ENCODE measurements at places on chromosomes 12 and 14.

GRCh38 chr12:53056296-53056695, 6.4 kb downstream of the TNS2 start:
- DNase-seq: no peak

- DNase-seq: no peak
Measured at GRCh38 chr14:81366214-81366613, 33.9 kb downstream of the STON2 start.

DNA sequence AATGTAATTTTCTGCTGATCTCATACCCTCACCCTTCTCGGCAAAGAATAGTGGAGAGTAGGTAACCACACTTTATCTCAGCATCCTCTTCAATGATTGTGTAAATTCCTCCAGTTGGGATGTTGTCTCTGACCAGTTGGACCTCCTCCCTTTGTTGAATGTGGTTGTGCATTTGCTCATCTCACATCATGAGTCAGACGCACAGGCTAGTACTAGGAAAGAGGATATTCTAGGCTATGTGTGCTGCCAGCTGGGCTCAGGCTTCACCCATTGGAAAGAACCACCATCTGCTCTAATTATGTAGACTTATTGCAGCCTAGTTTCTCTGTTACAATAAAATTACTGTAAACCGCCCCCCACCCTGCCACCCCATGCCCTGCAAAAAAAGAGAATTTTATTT, 90.3 kb downstream of the LMO3 start:
- no peak for DNase-seq

DNA sequence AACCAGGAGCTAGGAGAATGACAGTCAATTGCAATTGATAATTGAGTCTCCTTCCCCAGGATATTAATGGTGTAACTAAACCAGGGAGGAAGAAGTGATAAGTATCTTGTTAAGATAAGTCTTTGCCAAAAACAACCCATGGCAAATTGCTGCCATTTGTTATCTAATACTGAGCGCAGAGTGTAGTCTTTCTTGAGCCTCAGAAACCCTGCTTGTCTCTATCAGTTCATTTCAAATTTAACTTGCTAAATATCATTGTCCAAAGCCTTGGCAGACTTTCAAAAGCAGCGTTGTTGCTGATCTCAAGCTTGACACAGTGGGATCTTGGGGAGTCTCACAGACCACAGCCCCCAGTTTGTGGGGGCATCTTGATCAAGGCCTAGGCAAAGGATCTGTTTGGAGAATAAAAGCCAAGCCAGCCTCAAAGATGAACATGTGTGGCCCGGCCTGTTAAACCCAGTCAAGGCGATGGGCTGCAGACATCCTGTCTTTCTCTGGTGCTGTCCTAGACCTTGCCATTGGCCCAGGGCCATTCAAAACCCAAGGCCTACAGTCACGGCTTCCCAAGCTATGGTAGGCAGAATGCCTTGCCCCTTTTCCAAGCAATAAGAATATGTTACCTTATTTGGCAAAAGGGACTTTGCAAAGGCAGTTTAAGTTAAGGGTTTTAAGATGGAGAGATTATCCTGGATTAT, 164.2 kb downstream of the CHST11 start:
- DNase-seq: no peak

DNA sequence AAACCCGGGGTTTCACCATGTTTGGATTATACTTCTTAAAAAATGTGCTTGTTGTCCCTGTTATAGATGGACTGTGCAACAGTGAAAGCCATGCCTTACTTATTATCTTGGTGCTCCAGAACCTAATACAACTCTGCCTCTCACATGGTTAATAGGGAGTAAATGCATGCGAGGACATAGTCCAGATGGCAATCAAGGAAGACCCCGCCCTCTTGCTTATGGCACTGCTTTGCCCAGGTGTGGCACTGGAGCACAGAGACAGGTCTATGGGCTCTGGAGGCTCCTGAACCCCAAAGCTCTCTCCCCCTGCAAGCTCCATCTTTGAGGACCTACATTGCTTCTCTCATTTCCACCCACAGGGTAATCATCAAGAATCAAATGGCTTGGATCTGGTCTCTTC, 162.1 kb upstream of the NTF3 start:
- no peak for DNase-seq

DNA sequence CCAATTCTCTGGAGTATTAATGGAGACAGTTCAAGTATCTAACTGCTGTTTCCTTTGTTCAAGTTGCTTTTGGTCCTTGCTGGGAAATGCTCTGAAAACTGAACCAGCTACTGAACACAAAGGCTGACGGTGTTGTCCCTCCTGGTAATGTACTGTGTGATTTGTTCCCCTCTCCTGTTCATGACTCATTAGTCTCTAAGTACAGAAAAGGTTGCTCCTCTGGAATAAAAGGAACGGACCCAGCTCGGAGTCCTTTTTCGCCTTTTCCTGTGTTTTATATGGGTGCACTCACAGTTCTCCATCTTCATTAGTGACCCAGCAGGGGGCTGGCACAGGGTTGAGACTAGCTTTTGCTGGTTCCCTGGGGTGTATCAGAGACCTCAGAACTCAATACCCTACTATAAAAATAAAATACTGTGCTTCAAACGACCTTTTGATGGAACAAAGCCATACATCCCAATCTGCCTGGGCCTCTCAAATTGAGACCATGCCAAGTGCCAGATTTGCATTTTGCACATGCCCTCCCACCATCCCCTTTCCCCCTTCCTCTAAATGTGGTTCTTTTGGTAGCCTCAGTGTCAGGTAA, 269.7 kb downstream of the RAD51B start:
- DNase-seq: no peak

DNA sequence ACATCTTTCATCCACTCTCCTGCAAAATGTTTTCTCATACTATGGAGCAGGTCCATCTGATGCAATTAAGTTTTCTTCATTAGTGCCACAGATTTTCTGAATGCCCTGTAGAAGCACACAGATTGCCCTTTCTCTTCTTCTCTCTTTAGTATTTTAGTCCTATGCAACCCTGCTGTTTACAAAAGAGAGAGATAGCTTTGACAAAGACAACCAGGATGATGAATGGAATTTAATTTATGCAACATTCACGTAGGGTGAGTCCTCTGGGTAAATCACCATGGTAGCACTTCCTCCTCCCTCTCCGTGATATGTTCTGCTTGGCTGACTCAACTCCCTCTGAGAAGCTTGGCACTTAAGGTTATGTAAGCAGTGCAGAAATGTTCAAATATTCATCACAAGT, 400.9 kb upstream of the PDE3A start:
- DNase-seq: no peak

DNA sequence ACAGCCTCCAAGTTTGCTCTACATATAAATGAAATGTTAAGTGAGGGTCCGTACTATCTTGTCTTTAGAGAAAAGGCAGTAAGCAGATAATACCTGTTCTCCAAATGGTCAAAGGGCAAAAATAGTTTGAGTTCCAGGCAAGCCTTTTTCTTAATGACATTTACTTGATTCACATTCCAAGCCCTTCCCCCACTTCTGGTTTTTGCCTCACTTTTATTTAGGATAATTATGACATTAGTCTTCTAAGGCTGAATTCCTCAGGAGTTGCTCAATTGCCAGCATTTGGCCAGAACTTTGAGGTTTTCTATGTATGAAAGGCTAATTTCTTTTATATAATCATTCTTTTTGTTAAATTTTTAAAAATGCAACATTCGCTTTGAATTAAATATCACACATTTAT, 62.5 kb upstream of the DUSP6 start:
- no peak for DNase-seq

GRCh38 chr14:96198430-96199130, 6.1 kb upstream of the BDKRB2 start:
- no peak for DNase-seq

DNA sequence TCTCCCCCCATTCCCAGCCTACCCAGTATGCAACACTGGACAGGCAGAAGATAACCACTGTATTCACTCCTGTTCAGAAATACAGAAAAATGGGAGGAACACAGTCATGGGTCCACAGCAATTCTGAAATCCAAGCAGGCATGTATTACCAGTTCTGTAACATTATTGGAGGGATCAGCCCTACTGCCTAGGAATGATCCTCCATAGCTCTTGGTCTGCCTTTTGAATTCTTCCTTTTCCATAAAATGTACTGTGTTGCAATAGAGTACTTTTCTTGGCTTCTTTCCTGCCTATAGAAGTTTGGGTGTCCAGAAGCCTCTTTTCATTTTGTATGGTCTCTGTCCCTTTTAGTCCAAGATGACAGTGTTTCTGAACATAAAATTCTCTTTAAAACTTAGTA, 46.5 kb downstream of the SPATS2 start:
- DNase-seq: no peak

GRCh38 chr12:9753498-9753897, 7.2 kb downstream of the CD69 start:
- DNase-seq: no peak

DNA sequence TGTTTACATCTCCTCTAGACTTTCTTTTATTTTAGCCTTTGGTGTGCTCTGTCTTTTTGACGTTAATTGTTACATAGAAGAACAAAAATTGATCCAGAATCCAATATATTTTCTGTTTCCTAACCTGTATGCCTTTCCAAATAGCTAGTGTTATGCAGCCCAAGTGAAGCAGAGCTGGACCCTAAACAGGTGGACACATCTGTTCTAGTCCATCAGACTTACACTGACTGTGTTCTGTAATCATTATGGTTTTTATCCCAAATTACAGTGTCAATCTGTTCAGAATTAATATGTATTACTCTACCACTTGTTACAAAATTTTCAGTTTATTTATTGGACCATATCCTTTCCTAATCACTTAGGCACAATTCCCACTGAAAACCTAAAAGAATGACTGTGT, 176.8 kb upstream of the FOXG1 start:
- no peak for DNase-seq

GRCh38 chr14:106662936-106663550, 1136.7 kb downstream of the TMEM121 start:
- no peak for DNase-seq

DNA sequence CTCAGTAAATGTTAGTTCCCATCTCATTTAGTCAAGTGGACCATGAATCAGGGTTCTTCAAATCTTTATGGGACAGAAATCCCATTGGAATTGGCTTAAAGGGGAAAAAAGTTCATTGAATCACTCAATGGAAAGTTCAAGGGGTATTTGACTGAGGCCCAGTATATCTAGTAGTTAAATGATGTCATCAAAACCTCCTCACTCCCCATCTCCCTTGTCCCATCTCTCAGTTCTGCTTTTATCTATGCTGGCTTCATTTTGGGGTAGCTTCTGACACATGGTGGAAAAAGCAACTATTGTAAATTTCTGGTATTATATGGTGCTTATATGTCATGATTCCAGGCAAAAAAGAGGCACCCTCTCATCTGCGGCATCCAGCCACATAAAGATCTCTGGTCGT, 51.9 kb downstream of the DAAM1 start:
- DNase-seq: no peak

DNA sequence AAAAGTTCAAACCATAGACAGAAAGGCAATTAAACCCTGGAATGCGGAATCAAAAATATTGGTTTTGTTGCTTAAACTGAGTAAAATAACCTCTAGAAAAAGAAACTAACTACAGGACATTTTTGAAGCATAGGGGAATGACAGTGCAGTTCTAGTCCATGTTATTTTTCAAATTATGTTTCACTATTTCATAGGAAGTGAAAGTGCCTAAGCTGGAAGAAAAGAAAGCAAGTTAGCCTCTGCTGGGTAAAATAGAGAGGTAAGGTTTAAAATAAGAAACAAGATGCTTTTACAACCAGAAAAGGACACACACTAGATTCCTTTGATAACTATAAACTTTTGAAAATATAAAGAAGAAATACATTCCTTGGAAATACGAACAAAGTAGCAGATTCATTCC, 1.1 kb downstream of the CLECL1 start:
- DNase-seq: no peak

DNA sequence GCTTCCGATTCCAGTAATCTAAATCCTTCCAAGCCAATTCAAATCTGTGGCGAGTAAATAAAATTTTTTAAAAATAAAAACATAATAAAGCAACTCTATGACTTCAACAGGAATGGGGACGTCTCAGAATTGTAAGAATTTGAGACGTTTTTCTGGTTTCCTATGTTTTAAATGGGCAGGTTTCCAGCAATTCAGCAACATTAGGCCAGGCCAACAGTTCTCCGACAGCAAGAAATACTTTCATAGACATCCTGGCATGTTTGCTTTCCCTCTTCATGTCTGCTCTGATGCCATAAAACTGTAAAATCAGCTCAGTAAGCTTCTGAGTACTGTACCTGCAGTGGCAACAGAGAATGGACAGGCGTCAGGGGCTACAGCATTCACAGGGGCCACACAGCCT, 35.8 kb upstream of the DICER1 start:
- DNase-seq: no peak

GRCh38 chr14:100093319-100093718, 28.1 kb downstream of the EVL start:
- no peak for DNase-seq

DNA sequence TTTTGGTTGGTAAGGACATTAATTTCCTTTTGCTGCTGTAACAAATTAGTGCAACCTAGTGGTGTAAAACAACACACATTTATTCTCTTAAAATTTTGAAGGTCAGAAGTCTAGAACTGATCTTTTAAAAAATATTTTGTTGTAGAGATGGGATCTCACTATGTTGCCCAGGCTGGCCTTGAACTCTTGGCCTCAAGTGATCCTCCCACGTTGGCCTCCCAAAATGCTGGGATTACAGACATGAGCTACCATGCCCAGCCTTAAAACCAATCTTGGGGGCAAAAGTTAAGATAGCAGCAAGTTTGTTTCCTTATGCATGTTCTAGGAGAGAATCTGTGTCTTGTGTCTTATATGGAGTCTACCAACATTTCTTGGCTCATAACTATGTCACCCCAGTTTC, 55.8 kb downstream of the MIA2 start:
- DNase-seq: no peak

- no peak for DNase-seq
Measured at GRCh38 chr12:18975933-18976332, 153.6 kb upstream of the PLEKHA5 start.

DNA sequence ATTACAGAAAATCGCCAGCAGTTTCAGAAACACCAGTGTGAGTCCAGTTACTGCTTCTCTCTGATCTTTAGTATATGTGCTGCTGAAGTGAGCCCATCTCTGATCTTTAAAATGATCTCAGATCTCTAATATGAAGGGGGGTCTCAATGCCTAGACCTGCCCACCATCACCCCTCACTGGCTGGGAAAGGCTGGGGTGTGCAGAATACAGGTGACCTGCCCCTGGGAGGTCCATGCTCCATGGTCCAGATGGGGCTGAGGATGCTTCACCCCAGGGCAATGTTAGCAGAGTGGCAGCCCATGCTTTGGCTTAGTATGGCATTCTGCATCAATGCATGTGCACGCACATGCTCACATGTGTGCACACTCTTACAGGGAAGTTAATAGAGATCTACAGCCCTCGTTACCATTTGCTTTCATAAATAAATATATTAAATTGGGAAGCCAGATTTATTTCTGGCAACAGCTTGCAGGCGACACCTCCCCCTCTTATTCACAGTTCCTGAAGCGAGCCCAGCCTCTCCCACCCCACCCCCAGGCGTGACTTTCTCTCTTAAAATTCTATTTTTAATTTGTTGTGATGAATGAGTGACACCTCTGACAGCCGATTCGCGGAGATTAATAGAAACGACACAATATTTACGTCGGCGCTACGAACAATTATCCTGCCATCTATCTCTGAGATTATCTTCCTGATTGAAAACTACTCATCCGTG, 104.7 kb upstream of the ESRRB start:
- DNase-seq: no peak

- DNase-seq: no peak
Measured at GRCh38 chr12:124480469-124481256, 86.7 kb downstream of the NCOR2 start.
